ENCODE measurements at places on chromosomes 5 and 9.
A peak's percentile ranks its signal among the peaks of the same experiment; 100 is the strongest.

DNA sequence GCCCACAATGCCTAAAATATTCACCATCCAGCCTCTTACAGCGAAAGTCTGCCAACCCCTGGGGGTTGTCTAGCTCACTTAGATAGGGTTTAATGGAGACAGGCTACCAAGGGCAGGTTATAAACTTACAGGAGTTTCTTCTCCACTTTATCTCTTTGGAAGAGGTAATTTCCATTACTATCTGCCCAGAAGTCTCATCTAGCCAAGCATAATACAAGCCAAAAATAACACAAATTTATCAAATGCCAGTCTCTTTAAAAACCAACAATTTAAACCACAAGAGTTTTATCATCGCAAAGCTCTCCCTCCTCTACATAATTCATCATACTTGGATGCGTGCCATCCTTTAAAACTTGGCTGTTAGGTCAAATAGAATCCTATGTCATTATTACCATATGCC, 6.2 kb downstream of the RBM22 start:
- DNase-seq = no peak

DNA sequence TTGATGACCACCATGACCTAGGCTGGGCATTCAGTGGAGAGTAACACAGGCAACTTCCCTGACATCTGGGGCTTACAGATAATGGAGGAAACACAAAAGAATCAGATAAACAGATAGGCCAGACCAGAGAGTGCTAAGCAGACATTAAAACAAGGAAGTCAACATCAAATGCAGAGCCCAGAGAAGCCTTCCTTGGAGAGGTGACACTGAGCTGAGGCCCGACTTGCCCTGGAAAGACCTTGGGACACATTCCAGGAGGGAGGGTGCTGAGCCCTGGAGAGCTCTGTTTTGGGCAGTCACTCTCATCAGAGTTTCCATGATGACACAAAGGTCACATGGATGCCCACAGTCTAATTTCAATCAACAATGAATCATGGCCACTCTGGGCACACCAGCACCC, 31.9 kb upstream of the C5orf58 start:
- no peak for DNase-seq

DNA sequence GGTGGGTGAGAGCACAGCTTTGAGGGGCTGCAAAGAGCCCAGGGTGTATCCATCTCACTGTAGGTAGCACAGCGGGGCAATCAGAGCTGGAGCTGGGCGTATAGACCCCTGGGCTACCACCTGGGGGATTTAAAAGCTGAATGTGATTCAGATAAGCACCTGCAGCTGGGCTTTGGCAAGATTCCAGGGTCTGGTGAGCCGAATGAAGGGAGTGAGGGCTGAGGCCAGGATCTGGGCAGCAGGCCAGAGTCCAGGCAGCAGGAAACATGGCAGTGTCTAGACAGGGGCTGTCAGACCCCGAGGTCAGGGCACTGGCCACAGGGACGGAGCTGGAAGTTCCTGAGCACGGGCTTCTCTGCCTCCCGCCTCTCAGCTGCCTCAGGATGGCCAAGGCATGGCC, 8.7 kb downstream of the ASS1 start:
- no peak for DNase-seq

GRCh38 chr5:148488757-148489156, 105.0 kb downstream of the FBXO38 start:
- no peak for DNase-seq

GRCh38 chr9:37820142-37820541, 19.5 kb downstream of the DCAF10 start:
- DNase-seq = no peak

GRCh38 chr5:158882660-158883059, 217.1 kb downstream of the EBF1 start:
- DNase-seq = no peak

GRCh38 chr5:87185838-87186237, 81.8 kb upstream of the RASA1 start:
- no peak for DNase-seq

DNA sequence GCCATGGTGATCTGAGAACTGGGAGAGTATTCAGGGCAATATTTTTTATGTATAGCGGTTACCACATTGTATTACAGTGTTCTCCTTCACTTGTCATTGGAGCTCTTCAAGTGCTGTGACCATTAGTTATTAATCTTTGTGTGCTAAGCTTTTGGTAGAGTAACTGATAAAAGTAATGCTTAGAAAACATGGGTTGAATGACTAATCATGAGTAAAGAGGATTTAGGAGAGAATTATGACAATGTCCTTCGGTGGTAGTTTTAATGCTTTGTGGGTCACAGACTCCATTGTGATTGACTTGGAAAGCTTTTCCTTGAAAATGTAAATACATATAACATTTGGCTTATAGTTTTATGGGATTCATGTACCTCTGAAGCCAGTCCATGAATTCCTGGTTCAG, 21.4 kb downstream of the TGFBR1 start:
- DNase-seq = no peak

DNA sequence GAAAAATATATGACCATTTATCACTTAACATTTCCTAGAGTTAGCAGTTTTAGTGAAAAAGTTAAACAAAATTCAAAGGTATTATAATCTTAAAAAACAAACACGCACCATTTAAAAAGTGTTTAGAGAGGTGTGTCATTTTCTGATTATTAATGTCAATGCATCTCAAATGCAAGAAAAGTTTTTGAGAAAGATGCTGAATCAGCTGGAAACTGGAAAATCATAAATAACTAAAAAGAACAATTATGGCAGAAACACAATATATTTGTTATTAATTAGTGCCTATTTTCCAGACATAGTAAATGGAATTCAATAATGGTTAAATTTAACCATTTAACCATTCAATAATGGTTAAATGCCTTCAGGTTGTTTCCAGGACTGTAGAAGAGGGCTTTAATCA, 64.9 kb downstream of the RICTOR start:
- DNase-seq = no peak

GRCh38 chr5:88690409-88691229, 192.4 kb downstream of the MEF2C start:
- peak; percentile 94 for DNase-seq

- DNase-seq = no peak
Observed at GRCh38 chr5:96388176-96388575, 44.9 kb downstream of the PCSK1 start.

DNA sequence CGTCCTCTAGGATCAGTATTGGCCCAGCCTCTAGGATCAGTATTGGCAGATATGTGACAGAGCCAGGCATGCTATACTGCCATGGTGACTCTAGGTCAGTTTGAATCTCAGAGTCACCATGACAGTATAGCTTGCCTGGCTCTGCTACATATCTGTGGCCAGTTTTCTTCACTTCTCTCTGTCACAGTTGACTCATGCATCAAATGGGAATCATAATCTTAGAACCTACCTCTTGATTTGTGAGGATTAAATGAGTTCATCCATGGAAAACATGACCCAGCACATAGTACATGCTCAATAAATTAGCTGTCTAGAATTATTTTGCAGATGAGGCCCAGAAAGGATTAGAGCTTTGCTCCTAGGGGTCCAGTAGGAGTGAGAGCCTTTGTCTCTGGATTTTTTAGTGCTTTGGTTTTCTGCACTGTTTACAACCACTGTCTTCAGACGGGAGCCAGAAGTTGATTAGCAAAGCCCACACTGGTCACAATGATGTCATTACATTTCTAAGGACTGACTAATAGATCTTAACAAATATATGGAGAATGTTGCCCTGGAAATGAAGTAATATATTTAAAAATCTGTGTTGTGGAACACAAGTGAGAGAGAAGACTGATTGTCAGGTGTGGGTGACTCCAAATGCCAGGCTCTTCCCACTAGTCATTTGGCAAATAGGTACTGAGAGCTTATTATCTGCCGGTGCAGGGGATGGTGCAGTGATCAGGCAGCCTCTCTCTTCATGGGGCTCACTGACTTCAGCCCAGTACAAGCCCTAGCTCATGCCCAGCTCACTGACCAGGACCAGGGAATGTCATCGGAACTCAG, 76.0 kb downstream of the COL15A1 start:
- no peak for DNase-seq

GRCh38 chr5:93621327-93621798, 38.3 kb downstream of the NR2F1 start:
- peak; percentile 97 for DNase-seq

- DNase-seq = no peak
Observed at GRCh38 chr5:98296426-98296825, 477.0 kb upstream of the RGMB start.

DNA sequence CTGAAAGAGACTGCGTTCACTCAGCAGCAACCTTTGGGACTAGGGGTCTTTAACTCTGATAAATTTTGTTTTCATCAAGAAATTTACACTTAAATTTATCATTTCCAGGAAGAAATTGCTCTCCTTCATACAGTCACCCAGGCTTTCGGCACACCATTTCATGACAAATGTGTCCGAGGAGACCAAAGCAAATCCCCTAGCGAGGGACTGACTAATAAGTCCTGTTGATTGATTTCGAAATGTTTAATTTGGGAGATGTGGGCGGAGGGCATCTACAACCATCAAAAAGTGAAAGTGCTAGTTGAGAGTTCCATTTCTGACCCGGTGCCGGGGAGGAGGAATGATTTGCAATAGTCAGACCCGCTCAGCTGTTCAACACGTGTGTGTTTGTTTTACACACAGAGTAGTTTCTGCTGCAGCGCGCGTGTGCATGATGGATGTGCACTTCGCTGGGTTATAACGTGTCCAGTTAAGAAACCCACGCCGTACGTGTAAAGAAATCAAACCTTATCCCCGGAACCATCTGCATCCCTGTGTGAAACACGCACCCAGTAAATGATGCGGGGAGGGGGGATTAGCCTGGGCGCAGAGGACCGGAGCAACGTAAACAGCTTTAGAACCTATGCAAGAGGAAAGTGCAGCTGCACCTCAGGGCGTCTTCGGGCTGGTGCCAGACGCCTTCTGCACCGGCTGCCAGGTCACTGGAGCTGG, 845 bp upstream of the NR4A3 start:
- DNase-seq = no peak

All from retina (tissue), 1 donor.